ENCODE measurements at places on chromosomes 4 and X.

DNA sequence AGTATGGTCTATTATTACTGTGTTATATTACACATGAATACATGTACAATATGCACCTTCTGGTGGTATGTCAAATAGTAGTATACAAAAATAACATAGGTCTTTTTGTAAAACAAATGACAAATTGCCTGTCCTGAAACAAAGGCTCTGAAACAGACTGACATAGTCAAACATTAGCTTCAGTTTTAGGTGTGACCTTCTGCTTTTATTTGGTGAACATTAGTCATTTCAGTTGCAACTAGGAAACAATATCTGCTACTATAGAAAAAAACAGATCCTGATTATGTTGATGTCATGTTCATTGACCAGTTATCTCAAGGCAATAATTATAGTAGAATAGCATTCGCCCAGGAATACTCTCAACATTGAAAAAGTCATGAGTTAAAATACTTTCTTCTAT is 123.0 kb downstream of the CHRNA9 start:
- no peak for DNase-seq

DNA sequence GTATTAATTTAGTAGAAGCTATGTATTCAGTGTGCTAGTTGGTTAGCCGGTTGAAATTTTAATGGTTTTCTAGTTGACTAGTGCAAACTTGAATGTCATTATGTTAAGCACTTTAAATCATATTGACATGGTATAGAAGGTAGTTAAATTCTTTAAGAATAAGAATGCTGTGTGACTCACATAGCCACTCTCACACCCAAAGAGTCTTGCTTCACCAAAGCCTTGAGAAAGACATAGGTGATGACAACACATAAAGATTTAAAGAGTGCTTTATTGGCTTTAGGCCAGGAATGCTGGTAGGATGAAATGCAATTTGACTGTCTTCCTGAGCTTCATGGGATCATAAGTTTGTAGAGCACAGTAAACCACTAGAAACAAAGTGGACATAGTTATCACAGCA is 85.3 kb downstream of the DCAF8L2 start:
- no peak for DNase-seq

DNA sequence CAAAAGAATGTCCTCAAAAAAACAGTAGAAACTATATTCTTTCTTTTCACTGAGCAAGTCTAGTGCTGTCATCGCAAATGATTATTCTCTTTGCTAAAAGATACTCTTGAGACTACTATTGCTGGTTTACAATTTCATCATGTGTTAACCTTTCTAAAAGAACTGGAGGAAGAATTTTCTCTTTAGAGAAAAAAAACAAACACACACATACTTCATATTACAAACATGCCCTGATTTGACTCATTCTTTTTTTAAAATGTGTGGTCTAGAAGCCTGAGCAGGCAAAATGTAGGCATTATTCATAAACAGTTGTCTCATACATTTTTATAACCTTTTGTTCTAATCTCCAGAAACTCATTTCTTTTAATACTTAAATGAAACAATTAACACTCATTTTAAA is 60.6 kb upstream of the FAT4 start:
- DNase-seq, result no peak

- DNase-seq, result no peak
Observed at GRCh38 chr4:26490111-26490959, at the start of gene CCKAR. Gene CCKAR (minus strand): TSS chr4:26490484. CDS start chr4:26490267, 217 bp downstream.

DNA sequence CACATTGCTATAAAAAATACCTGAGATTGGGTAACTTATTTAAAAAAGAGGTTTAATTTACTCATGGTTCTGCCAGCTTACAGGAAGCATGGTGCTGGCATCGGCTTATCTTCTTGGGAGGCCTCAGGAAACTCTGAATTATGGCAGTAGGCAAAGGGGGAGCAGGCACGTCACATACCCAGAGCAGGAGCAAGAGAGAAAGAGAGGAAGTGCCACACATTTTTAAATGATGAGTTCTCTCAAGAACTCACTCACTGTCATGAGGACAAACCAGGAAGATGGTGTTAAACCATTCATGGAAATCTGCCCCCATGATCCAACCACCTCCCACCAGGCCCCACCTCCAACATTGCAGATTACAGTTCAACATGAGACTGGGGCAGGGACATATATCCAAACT is 10.0 kb upstream of the AFF1 start:
- no peak for DNase-seq

GRCh38 chr4:8179074-8179473 is 20.0 kb upstream of the SH3TC1 start:
- DNase-seq, result no peak

DNA sequence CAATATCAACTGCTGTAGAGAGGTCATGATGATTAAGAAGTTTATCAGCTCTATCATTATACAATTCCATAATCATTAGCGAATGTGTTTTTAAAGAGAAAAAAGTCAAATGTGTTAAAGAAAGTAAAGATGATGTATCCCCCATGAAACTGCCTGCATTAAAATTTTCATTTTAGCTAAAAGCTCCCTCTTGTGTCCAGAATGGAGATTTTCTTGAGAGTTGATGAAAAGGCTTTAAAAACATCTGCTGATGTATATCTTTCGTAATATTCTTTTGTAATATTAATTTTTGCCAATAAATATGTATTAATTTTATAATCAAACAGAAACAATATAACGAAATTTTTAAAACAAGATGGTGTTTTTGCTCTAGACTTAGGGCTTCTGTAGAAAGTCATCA is 52.1 kb upstream of the LHFPL1 start:
- DNase-seq, result no peak

GRCh38 chr4:6812766-6813165 is 30.2 kb downstream of the KIAA0232 start:
- DNase-seq, result no peak
